ENCODE measurements at places on chromosomes 12 and 14.

- no peak for DNase-seq
These were observed 313.4 kb upstream of the FKBP4 start for GRCh38 chr12:2481346-2481745.

- DNase-seq = no peak
These were observed 57.8 kb upstream of the ARHGAP5 start for GRCh38 chr14:32019276-32019675.

DNA sequence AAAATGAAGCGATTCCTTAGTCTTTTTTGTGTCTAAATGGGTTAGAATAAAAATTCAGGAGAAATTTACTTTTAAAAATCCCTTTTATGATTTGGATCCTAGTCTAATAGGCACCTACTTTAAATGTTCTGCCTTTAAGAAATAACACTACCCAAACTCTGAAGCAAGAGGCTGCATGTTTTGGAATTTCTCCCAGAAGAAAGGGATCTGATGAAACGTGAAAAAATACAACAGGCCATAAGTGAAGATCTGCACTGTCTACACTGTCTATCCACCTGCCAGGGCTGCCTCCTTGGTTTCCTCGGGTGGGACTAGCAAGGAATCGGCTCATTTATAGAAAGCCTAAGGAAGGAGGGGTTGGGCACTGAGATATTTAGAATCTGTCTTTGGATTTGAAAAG lies 22.1 kb downstream of the ACVR1B start:
- no peak for DNase-seq

DNA sequence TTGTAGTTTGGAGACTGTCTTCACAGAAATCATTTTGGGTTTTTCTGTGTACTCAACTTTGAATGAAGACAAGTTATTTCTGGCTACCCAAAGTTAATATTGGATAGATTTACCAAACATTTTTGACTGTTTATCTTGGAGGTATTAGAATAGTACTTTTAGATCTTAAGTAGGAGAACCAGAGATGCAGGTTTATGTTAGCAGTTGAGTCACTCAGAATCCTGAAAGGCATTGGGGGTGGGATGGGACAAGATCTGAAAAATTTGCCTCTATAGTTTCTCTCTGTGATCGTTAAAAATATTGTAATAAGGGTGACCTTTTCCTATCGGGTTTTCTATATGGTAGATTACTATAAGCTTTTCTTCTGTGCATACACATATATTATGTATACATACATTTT lies 112.3 kb downstream of the TTC6 start:
- no peak for DNase-seq

DNA sequence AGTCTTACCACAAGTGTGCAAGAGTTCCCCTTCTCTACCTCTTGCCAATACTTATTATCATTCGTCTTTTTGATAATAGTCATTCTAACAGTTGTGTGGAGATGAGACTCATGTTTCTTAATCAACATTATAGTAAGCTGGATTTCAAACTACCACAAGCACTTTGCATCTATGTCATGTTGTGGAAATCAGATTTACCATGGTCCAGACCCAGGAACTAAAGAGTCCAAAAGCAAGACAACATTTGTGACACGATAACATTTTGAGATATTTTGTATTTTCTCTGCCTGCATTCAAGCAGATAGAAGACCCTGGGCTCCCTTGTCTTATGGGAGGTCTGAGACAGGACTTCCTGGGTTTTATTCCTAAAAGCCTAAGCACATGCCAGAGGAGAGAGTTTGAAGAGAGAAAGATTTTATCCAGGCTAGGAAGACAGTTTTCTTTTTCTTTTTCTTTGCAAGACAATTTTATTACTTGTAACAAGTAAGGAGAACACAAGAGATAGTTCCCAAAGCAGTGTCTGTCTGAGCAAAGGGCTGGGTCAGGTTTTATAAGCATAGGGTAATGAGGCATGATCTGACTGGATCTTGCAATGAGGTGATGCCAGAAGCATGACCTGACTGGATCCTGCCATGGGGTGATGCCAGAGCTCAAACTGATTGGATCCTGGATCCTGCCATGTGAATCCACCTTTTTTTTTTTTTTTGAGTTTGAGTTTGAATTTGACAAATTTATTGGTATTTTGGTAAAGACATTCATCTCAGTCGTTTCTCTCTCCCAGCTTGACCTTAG lies 180.5 kb upstream of the HMGA2 start:
- DNase-seq = no peak

DNA sequence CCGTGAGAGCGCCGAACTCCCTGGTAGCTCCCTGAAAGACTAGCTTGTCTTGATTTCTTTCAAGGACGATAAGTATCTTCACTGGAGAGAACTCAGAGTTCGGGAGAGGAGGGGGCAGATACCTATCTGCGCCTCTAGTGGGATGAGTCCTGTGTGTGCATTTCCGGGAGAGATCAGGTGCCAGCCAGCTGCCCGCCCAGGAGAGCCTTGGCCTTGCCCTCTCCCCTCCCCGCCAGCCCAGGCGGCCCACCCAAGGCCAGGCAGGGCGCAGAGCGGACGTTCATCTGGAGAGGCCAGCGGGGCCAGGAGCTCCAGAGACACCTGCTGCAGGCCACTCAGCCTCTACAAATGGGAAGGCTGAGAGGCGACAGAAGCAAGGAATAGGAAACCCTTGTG lies 1.0 kb downstream of the CD9 start:
- no peak for DNase-seq

- DNase-seq = no peak
These were observed 3.8 kb downstream of the TXNRD1 start for GRCh38 chr12:104219361-104219892.

GRCh38 chr14:58947814-58948445 lies 240.5 kb upstream of the DAAM1 start:
- no peak for DNase-seq

- DNase-seq = no peak
These were observed 117.4 kb downstream of the GCH1 start for GRCh38 chr14:54785136-54785777.

GRCh38 chr12:115023279-115024265 lies 339.6 kb upstream of the TBX3 start:
- DNase-seq = peak; percentile 5

GRCh38 chr12:57518176-57518919 lies 2.0 kb downstream of the DDIT3 start:
- DNase-seq = no peak

- DNase-seq = no peak
These were observed 7.6 kb upstream of the LGR5 start for GRCh38 chr12:71431991-71432390.

DNA sequence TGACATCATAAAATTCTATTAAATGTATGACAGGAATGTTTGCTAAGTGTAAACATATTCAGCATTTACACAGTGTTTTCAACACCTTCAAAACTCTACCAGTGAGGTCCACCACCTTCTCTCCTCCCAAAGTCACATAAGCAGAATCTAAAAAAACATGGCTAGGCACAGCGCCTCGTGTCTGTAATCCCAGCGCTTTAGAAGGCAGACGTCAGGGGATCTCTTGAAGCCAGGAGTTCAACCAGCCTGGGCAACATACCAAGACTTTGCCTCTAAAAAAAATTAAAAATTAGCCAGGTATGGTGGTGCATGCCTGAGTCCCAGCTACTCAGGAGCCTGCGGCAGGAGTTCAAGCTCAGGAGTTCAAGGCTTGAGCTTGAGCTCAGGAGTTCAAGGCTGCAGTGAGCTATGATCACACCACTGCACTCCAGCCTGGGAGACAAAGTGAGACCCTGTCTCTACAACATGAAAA lies 30.0 kb downstream of the NUMB start:
- DNase-seq = no peak

- no peak for DNase-seq
These were observed 6.2 kb upstream of the STXBP6 start for GRCh38 chr14:25055992-25056687.

DNA sequence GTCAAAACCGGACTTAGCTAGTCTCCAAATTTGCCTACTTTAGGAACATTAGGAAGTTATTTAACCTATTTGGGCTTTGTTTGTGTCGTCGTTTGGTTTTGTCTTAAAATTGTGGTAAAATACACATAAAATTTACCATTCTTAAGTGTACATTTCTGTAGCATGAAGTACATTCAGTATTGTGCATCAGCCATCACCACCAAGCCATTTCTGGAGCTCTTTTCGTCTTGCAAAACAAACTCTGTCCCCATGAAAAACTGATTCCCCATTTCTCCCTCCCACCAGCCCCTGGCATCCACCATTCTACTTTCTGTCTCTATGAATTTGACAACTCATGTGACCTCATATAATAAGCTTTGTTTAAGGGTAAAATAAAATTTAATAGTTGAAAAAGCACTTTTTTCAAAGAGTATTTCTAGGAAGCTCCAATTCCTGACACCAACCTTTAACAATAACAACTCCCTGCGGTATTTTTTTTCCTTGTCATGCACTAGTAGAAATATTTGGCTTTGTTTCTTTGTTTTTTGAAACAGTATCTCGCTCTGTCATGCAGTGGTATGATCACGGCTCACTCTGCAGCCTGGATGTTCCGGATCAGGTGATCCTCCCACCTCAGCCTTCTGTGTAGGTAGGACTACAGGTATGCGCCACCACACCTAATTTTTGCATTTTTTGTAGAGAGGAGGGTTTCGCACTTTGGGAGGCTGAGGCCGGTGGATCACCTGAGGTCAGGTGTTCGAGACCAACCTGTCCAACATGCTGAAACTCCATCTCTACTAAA lies 3.6 kb upstream of the UBC start:
- no peak for DNase-seq

DNA sequence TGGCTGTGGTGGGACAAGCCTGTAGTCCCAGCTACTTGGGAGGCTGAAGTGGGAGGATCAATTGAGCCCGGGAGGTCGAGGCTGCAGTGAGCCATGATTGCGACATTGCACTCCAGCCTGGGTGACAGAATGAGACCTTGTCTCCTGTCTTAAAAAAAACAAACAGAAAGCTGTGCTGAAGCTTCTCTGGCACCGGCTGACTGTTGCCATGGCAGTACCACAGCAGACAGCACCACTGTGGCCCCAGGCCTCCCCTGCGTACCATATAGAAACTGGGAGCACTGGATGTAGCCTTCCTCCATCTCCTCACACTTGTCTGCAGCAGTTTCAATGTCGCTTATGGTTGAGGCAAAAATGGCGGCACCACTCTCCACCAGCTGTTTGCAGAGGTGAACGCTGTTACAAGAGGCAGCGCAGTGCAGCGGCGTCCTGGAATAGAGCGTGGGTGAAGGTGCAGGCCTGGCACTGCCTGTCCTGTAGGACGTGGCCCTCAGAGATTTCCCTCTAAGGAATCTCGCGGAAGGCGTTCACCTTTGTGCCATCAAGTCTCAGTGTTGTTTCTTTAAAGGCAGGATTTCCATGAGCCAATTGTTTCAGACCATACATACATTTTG lies 21.9 kb downstream of the ZFYVE21 start:
- no peak for DNase-seq

DNA sequence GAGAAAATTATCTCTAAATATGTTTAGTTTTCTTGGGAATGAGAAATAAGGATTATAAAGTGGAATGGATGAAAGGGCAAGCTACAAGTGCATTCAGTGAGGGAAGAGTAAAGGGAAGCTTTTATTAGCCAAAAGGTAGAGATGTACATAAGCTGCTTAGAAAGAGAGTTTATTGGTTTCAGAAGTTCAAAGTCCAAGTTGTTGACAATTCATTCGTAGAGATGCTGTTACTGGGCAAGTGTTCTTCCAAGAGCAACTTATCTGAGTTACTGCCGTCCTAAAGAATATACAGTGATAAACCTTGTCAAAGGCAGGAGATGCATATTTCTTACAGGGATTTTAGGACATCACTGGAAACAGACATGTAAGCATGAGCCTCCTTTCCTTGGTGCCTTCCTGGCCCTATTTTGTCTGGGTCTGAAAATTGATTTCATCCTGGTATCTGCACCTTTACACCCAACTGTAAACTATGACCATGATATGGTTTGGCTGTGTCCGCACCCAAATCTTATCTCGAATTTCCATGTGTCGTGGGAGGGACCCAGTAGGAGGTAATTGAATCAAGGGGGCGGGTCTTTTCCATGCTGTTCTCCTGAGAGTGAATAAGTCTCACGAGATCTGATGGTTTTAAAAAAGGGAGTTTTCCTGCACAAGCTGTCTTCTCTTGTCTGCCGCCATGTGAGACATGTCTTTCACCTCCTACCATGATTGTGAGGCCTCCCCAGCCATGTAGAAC lies 46.8 kb downstream of the TRMT5 start:
- no peak for DNase-seq

DNA sequence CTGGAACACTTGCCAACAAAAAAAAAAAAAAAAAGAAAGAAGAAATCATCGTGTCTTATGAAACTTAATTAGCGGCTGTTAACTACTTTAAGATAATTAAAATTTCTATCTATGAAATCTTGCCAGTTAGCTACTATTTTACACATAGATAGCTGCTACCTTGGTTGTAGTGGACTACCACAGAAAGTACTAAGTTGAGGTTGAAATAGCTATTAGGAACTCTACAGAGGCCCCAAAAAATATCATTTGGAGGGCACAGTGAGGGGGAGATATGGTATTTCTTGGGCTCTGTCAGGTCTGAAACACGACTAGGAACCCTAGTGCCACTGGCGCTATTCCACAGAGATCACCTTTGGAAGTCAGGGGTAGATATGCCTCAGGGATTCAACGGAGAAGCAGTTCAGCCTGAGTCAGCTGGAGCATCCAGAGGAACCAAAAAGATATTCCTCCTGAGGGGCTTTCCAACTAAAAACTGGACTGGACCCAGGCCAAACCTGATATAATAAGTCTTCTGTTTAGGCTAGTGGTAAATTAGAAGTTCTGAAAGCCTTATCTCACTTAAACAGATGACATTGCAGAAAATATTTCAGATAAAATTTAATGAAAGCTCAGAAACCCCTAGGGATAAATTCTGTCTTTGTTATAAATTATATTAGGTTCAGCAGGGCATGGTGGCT lies 126.1 kb downstream of the EPS8 start:
- DNase-seq = no peak

GRCh38 chr14:94522115-94522724 lies 13.0 kb upstream of the SERPINA12 start:
- DNase-seq = no peak

GRCh38 chr14:29030970-29031369 lies 264.4 kb downstream of the FOXG1 start:
- no peak for DNase-seq
